ENCODE measurements at places on chromosomes 11 and 22. TPM values are rescaled to one million over a fixed set of nuclear protein-coding genes. Genes with fewer than 3 reads are reported as not detected.

The GNAZ gene
- 4.6 TPM for polyA plus RNA-seq

The CAPN5 gene
- 26.7 TPM for polyA plus RNA-seq

The FOLR1 gene
- 50.6 TPM for polyA plus RNA-seq

The RAB3IL1 gene
- 24.4 TPM for polyA plus RNA-seq

The C11orf87 gene
- 0.22 TPM for polyA plus RNA-seq

The CSF2RB gene
- polyA plus RNA-seq = 3.7 TPM

The C11orf91 gene
- not detected for polyA plus RNA-seq

Measured in renal cortex interstitium (tissue), 15 donors.